ENCODE measurements at places on chromosomes 6 and 20.

- no peak for DNase-seq
Measured at GRCh38 chr6:157831424-157832249, 8.6 kb downstream of the SNX9 start.

GRCh38 chr20:15645816-15646215 is 927.4 kb downstream of the KIF16B start:
- DNase-seq, result no peak

GRCh38 chr6:98787961-98788360 is 46.4 kb upstream of the POU3F2 start:
- no peak for DNase-seq

DNA sequence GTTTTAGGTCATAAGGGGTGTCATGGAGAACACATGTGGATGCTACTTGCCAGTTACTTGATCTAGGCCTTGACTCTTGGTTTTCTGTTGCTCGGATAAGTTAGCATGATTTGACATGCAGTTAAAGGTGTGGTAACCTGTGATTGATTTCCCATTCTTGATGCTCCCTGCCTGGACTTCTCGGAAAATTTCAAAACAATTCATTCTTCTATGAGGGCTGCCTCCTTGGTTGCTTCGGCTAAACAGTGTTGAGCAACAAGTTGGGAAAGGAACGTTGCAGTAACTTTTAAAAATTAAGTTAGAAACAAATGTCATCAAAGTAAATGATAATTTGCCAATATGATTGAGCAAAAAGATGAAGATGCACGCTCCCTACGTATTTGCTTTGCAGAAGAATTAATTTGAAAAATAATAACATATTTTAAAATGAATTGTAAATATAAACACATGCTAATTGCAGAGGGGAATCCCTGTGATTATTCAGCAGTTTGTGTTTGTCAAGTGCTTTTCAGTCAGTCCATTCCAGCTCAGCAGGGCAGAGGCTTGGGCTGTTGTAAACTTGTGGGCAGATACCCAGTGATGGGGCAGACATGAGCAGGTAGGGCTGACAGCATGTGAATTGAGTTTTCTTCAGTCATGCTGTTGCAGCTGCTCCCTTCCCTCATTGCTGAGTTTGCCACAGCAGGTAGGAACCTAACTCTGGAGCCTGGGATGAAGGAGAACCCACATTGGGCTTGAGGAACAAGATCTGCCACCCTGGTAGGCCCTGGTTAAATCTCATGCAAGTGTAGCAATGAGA is 110.2 kb downstream of the ESR1 start:
- no peak for DNase-seq

DNA sequence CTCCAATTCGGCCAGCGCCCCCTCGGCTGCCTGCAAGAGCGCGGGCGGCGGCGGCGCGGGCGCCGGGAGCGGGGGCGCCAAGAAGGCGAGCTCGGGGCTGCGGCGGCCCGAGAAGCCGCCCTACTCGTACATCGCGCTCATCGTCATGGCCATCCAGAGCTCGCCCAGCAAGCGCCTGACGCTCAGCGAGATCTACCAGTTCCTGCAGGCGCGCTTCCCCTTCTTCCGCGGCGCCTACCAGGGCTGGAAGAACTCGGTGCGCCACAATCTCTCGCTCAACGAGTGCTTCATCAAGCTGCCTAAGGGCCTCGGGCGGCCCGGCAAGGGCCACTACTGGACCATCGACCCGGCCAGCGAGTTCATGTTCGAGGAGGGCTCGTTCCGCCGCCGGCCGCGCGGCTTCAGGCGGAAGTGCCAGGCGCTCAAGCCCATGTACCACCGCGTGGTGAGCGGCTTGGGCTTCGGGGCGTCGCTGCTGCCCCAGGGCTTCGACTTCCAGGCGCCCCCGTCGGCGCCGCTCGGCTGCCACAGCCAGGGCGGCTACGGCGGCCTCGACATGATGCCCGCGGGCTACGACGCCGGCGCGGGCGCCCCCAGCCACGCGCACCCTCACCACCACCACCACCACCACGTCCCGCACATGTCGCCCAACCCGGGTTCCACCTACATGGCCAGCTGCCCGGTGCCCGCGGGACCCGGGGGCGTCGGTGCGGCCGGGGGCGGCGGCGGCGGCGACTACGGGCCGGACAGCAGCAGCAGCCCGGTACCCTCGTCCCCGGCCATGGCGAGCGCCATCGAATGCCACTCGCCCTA is 963 bp downstream of the FOXF2 start:
- no peak for DNase-seq

- no peak for DNase-seq
Measured at GRCh38 chr20:11248687-11249638, 575.2 kb upstream of the JAG1 start.

DNA sequence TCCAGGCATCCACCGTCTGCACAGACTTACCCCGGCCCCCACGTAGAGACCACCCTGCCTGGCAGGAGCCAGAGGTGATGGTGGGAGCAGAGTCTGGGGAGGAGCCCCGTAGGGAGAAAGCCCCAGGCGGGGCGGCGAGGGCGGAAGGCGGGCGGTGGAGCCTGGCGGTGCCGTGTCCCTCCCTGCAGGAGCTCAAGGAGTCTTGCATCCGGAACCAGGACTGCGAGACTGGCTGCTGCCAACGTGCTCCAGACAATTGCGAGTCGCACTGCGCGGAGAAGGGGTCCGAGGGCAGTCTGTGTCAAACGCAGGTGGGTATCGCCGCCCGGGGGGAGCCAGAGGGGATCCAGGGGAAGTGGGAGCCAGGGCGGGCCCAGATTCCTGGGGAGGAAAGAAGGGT is 6.0 kb downstream of the CLPSL1 start:
- no peak for DNase-seq

- DNase-seq, result no peak
Measured at GRCh38 chr6:9398071-9398766, 962.9 kb upstream of the SLC35B3 start.

GRCh38 chr6:43695215-43695966 is 7.8 kb upstream of the MRPS18A start:
- no peak for DNase-seq
